CMK (cell line): ENCODE measurements at places on chromosomes 5 and 9.

DNA sequence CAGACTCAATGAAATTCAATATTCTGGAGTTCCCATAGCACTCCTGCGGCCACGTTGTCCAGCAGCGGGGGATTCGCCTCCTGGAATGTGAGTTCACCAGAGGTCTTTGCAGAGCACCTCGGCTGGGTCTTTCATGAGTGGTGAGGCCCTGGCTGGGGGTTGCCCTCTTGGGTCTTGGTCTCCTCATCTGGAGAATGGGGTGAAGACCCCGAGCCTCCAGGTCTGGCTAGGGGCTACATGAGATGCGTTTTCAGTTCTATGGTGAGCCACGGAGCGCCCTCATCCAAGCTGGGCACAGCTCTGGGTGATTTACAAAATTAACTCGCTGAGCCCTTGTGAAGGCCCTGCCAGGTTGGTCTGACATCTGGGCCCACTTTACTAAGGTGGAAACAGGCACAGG, 37.5 kb upstream of the RXRA start:
- no peak for DNase-seq

DNA sequence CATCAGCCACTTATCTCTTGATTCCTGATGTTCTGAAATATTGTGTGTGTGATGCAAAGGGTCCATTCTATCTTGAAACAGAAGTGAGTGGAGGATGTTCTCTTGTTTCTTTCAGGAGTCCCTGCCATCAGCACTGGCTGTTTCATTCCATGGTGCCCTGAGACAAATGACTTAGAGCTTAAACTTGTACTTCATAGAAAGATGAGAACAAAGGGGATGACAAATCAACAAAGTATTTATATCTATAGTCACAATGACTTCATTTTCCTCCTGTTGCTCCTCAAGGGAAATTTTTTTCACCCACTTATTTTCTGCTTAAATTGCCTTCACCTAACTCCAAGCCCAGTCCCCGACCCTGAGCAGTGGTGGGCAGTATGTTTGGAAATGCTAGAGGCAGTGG, 171.6 kb downstream of the TARS1 start:
- no peak for DNase-seq

- no peak for DNase-seq
Observed at GRCh38 chr5:11432116-11432515, 472.1 kb downstream of the CTNND2 start.

- DNase-seq: no peak
Observed at GRCh38 chr9:126586236-126586635, 27.5 kb upstream of the LMX1B start.

DNA sequence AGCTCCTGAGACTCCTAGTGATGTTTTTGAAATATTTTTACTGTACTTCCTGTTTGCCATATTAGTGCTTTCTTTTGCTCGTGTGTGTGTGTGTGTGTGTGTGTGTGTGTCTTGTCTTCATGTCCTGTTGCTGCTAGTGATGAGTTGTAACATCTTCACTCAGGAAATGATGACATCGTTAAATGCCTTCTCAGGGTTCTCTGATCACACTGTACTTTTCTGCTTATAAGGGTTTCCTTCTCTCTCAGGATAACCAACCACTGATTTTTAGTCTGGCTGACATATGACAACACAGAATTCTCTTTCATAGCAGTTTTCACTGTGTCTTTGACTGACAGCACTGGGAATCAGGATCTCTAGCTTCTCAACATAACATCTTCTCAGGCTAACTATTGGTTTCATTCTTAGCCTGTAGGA, 16.1 kb downstream of the SV2C start:
- no peak for DNase-seq

DNA sequence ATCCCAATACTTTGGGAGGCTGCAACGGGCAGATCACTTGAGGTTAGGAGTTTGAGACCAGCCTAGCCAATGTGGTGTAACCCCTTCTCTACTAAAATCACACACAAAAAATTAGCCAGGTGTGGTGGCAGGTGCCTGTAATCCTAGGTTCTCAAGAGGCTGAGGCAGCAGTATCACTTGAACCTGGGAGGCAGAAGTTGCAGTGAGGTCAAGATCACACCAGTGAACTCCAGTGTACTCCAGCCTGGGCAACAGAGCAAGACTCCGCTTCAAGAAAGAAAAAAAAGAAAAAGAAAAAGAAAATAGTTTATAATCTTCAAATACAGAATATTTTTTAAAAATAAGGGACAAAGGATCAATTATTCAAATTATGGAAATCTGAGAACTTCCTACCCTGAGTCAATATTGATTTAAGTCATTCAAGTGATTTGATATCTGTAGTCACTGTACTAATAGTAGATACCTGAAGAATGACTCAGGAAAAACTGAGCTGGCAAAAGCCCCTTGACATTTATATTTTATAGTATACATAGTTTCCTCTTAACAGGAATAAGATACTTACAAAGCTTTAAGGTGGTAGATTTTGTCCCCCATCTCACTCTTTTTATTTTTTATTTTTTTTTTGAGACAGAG, 61.8 kb downstream of the PTBP3 start:
- no peak for DNase-seq

GRCh38 chr5:13553896-13554295, 390.6 kb downstream of the DNAH5 start:
- no peak for DNase-seq

- DNase-seq: no peak
Observed at GRCh38 chr5:153030755-153031725, 459.4 kb upstream of the GRIA1 start.

DNA sequence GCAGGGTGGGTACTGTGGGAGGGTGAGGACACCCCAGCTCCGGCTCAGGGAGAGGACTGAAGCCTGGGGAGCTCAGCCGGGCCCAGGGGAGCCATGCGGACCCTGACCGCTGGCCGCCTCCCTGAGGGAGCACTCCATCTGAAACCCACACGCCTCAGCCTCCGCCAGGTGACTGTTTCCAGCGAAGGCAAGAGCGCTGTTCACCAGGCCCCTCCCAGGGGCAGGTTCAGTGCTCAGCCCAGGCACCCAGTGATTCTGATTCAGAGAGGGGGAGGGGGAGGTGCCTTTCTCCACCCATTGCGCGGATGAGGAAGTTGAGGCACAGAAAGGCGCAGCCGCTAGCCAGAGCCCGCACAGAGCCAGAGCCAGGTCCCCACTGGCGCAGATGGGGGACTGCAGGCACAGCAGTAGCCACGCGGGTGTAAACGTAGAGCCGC, 27.0 kb downstream of the ADGRD2 start:
- DNase-seq: no peak

DNA sequence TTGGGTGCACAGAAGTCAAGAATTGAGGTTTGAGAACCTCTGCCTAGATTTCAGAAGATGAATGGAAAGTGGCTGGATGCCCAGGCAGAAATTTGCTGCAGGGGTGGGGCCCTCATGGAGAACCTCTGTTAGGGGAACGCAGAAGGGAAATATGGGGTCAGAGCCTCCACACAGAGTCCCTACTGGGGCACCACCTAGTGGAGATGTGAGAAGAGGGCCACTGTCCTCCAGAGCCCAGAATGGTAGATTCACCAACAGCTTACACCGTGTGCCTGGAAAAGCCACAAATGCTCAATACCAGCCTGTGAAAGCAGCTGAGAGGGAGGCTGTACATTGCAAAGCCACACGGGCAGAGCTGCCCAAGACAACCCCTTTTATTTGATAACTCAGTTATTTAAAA, 383.5 kb downstream of the TLE4 start:
- DNase-seq: no peak

GRCh38 chr9:90162819-90163218, 479.8 kb downstream of the DIRAS2 start:
- DNase-seq: no peak

DNA sequence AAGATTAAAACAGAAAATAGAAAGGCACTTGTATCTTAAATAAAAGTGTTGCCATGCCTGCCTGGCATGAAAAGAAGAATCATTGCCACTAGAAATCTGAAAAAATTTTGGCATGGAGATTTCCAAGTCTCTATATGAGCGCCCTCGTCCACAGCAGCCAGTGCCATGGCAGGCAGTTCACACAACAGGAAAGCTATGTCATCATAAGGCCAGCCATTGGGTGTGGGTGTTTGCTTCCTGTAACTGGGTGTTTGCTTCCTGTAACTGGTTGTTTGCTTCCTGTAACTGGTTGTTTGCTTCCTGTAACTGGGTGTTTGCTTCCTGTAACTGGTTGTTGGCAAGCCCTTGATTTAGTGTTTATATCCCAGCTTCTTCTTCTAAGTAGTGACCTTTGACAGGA, 446.7 kb downstream of the IRX1 start:
- peak; percentile 35 for DNase-seq

- no peak for DNase-seq
Observed at GRCh38 chr9:97853844-97854695, 1.0 kb downstream of the FOXE1 start.

- no peak for DNase-seq
Observed at GRCh38 chr5:158317507-158317906, 458.6 kb upstream of the CLINT1 start.

GRCh38 chr9:96449523-96449844, 485 bp upstream of the HABP4 start:
- no peak for DNase-seq

GRCh38 chr9:134136118-134136995, 475 bp downstream of the WDR5 start:
- peak; percentile 9 for DNase-seq

DNA sequence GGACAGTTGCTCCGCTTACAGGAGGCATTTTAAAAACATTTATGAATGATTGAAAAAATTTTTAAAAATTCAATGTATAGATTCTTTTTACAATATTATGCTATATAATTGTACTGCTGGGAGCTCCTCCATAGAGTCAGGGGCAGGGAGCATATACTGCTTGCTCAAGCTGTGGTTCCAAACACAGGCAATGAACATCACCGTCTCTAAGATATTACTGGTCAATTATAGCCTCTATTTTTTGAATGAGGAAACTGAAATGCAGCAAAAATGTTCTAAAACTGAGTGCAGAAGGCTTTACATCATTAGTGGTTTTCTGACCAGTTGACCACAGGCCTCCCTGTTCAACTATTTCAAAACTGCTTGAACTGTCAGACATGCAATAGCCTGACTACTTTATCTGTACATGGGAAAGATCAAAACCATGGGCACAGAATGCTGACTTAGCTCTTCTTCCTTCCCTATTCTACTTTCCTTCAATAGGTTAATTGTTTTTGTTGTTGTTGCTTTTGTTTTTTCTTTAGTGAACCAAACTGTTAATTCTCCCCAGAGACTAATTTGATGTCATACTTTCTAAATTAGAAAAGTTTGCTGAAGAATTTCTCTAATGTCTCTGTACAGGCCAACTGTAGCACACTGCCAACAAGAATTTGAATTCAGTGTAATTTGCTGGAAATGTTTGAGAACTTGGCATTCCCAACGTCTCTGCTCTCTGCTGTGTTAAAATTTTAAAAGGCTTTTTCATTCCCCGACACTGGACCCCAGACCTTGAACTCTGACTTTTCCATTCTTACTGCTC, 107.6 kb upstream of the MPDZ start:
- no peak for DNase-seq

DNA sequence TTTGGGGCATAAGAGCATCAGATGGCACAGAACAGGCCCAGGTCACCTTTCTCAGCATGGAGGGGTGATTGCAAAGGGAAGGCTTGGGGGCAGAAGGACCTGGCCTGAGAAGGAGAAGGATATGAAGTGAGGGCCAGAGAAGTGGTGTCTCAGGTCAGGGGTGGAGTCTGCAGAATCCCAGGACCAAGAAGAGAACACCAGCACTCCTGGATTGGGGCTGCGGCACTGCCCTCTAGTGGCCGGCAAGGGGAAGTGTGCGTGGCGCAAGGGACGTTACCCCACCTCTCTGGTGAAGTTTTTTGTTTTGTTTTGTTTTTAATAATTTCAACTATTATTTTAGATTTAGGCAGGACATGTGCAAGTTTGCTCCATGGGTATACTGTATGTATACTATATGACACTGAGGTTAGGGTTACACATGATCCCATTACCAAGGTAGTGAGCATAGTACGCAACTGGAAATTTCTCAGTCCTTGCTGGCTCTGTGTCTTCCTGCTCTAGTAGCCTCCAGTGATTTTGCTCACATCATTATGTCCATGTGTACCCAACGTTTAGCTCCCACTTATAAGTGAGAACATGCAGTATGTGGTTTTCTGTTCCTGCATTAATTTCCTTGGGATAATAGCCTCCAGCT, 1548.6 kb downstream of the EFNA5 start:
- DNase-seq: peak; percentile 3

- DNase-seq: no peak
Observed at GRCh38 chr5:154117050-154117449, 73.5 kb upstream of the GALNT10 start.

DNA sequence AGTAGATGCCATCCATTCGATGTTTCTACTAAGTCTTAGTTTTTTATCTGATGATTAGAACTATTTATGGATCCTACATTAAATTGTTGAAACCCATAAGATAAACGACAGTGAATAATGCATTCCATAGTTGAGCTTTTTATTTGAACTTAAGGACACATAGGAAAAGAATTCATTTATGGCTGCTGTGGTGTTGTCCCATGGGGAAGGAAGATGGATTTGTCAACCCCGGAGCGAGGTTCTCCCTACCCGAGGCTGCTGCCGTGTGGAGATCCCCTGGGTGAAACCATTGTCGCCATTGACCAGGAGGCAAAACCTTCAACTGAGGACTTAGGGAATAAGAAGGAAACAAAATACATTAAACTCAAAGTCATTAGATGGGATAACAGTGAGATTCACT, 146.7 kb downstream of the PRDM6 start:
- no peak for DNase-seq

DNA sequence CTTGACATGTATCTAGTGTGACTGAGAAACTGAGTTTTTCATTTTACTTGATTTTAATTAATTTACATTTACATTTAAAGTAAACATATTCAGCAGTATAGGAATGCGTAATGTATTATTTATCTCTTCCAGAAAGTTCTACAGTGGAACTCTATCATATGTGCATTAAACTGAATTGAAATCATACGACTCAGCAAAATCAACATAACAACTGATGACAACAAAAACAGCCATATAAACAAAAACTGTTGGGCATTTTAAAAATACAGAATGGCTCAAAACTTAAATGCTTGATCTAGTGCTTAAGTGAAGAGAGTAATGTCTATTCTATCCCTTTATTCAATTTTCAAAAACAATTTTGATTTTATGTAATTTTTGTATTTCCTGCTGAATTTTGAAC, 134.4 kb downstream of the TRPM3 start:
- no peak for DNase-seq

DNA sequence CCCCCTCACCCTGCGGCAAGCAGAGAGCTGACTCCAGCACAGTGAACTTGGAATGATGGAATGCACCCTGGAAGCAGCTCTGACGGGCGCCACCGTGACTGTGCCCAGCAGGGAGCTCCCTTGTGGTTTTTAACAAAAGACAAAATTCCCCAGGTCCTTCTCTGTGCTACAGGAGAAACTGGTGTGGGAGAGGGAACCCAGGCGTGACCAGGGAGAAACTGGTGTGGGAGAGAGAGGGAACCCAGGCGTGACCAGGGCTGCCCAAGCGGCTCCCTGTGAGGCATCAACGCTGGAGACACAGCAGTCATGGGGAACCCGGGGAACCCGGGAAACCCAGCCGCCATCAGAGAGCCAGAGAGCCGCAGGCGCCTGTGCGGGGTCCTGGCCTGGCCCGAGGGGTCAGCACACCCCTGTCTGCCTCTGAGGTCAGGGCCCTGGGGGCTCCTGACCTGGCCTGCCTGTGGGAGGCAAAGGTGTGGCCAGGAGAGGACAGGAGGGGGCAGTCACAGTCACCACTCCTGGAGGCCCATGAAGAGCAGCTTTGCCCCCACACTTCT, 3.1 kb upstream of the AHRR start:
- DNase-seq: no peak

GRCh38 chr9:131318231-131319085, 28.9 kb downstream of the PLPP7 start:
- no peak for DNase-seq

GRCh38 chr5:120605325-120606079, 141.4 kb downstream of the PRR16 start:
- DNase-seq: no peak
